Pancreas (tissue), 10 donors: ENCODE measurements at places on chromosomes 1 and 21. TPM values are rescaled to one million over a fixed set of nuclear protein-coding genes. Genes with fewer than 3 reads are reported as not detected.

DNA sequence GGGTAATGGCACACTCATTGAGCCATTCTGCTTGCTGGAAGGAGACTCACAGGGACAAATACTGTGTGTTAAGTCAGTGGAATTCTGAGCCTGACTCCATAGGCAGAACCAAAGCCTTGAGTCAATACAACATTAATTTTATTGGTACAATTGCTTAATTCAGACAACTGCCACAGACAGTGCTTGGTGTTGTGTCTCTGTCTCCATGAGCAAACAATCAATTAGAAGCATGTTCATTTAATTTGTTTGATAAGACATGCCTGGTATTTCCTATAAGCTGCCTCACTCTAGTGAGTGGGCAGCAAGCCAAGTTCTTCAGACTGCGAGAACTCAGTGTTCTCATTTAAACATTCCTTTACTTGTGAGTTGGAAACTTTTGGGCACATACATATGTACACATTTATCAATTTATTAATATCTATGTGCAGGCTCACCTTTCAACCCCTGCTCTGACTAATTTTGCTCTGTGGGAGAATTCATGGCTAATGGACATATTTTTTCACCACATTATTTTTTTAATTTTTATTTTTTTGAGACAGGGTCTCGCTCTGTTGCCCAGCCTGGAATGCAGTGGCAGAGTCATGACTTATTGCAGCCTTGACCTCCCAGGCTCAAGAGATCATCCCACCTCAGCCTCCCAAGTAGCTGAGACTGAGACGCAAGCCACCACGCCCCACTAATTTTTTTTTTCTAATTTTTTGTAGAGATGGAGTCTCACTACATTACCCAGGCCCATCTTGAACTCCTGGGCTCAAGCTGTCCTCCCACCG is 4.5 kb upstream of the SRSF10 start:
- no peak overlapping the region for H3K4me3 ChIP-seq
- H3K36me3 ChIP-seq = no peaks in the 10 kb centered on the region
- no peaks in the 10 kb centered on the region for H3K27me3 ChIP-seq
- peak overlapping the region; percentile 37 for H3K27ac ChIP-seq
- DNase-seq = no peak
- no peaks in the 10 kb centered on the region for H3K4me1 ChIP-seq

GRCh38 chr1:23343221-23344110 is 618 bp downstream of the HNRNPR start:
- H3K4me3 ChIP-seq = peak overlapping the region; percentile 72
- H3K27ac ChIP-seq = peak overlapping the region; percentile 97
- H3K36me3 ChIP-seq = no peaks in the 10 kb centered on the region
- no peak for DNase-seq
- peaks cover 32% of the 10 kb centered on the region for H3K4me1 ChIP-seq
- no peaks in the 10 kb centered on the region for H3K27me3 ChIP-seq

DNA sequence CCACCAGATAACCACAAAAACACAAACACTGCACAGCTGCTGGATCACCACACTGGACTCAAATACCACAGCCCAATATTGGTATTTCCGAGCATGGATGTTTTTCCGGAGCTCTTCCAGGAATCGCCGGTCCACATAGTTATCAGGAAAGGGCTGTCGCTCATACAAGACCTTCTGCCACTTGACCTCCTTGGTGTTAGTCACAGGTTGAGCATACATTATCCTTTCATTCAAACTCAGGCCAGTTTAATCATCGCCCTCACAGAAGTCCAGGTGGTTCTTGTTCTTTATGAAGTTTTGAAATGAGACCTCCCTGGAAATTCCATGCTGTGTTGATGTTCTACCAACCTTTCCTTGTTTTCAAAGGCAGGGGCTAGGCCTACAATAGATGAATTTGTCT is 1.5 kb downstream of the PIGC start:
- DNase-seq = no peak
- no peaks in the 10 kb centered on the region for H3K27me3 ChIP-seq
- no peaks in the 10 kb centered on the region for H3K36me3 ChIP-seq

DNA sequence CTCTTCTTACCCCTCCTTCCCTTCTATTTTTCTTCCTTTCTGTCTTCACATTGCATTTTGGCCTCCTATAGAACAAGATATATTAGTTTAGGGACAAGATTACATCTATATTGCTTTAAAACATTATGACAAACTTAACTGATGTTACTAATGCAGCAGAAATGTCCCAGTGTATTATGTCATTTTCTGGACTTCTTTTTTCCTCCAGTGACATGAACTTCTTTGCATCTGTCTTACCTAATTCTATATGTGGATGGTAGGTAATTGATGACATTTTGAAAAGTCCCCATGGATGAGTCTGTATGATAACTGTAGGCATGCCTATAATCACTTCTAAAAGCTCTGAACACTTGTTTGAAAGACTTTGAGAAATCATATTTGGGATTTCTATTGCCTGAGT is 89.5 kb downstream of the FNBP1L start:
- H3K36me3 ChIP-seq = no peaks in the 10 kb centered on the region
- no peak for DNase-seq
- H3K4me3 ChIP-seq = no peak overlapping the region
- H3K4me1 ChIP-seq = no peaks in the 10 kb centered on the region
- no peaks in the 10 kb centered on the region for H3K27me3 ChIP-seq

- no peaks in the 10 kb centered on the region for H3K27me3 ChIP-seq
- H3K4me3 ChIP-seq = no peak overlapping the region
- DNase-seq = no peak
- H3K27ac ChIP-seq = no peak overlapping the region
- no peaks in the 10 kb centered on the region for H3K36me3 ChIP-seq
Observed at GRCh38 chr1:187226396-187226795, 397.6 kb downstream of the PLA2G4A start.

Gene USP24
- total RNA-seq = 15.5 TPM
